ENCODE measurements at places on chromosomes 1 and 21. TPM values are rescaled to one million over a fixed set of nuclear protein-coding genes. Genes with fewer than 3 reads are reported as not detected.

Gene HMCN1
- under 0.01 TPM for total RNA-seq

Gene SPRR2E
- not detected for total RNA-seq

Gene SLAMF9
- total RNA-seq, result 0.63 TPM

Gene FCN3
- not detected for total RNA-seq

Gene PGM1
- 12.8 TPM for total RNA-seq

Gene SPRR1A
- not detected for total RNA-seq

Gene SHISAL2A
- 13.1 TPM for total RNA-seq

Gene GJA5
- under 0.01 TPM for total RNA-seq

Gene FALEC
- not detected for total RNA-seq

Gene SELE
- not detected for total RNA-seq

Gene KCNE2
- total RNA-seq, result not detected

Gene MCM3AP
- total RNA-seq, result 38.8 TPM

Gene ANKRD45
- total RNA-seq, result 0.10 TPM

Gene RPL22
- 224 TPM for total RNA-seq

Gene EYA3
- total RNA-seq, result 8.7 TPM

Gene WNT9A
- under 0.01 TPM for total RNA-seq

Gene OR2L8
- 0.31 TPM for total RNA-seq

Gene TBX19
- total RNA-seq, result 1.5 TPM

Gene ADAM15
- total RNA-seq, result 25.1 TPM

Gene MXRA8
- total RNA-seq, result 1.6 TPM

Gene SNX7
- total RNA-seq, result 0.42 TPM

Gene CYP4A22
- total RNA-seq, result not detected

Gene ESRRG
- 0.10 TPM for total RNA-seq

Gene S100A7
- total RNA-seq, result not detected

Gene SLC16A4
- total RNA-seq, result not detected

Gene BGLAP
- total RNA-seq, result 0.31 TPM
